ENCODE measurements at places on chromosomes 2 and 18.

- DNase-seq, result no peak
Measured at GRCh38 chr2:64348386-64349130, 105.4 kb upstream of the LGALSL start.

DNA sequence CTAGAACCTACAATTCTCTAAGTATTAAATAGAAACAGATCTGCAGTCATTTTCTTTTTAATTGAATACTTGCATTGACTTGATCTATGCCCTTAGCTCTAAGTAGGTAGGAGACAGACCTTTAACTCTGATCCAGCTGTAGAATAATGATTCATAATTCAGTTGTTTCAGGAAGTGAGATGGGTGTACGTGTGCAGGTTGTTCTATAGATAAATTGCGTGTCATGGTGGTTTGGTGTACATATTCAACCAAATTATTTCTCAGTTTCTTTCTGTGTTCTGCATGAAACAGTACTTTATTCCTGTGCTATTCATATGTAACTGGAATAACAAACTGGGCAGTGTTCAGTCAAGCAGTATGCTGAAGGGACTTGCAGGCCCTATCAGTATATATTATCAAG is 34.3 kb upstream of the CD226 start:
- DNase-seq, result no peak

GRCh38 chr2:209074711-209075110 is 349.1 kb upstream of the MAP2 start:
- no peak for DNase-seq

DNA sequence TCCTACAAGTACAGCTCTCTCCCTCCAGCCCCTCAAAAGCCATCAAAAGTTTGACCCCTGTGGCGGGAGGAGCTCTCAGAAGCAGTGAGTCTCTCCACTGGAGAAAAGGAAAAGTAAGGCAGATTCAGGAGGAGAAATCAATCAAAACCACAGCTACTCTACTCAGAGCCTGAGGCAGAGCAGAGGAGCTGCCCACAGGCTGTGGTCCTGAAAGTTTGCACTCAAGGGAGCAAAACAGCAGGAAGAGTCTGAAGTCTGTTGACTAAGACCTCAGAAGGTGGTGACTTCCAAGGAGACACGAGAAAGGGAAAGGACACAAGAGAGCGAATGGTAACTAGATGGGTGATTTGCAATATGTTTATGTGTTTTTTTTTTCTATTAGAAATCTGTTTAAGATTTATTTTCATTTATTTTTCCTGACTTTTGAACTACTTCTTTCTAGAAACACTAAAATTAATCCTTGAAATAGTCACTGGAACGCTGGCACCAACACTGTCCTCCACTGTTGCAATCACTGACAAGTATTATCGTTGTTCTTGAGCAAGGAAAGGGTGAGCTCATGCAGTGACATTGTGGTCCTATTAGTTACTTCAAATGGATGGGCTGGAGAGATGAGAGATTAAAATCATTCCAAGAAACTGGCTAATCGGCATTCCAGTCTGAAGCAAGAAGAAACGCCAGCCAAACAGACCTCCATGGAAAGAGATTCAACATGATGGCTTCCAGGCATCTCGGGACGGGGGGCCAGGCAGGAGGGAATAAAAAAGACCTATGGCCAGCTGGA is 35.8 kb downstream of the PID1 start:
- DNase-seq, result no peak

- DNase-seq, result no peak
Measured at GRCh38 chr2:8080063-8080462, 601.8 kb upstream of the ID2 start.

DNA sequence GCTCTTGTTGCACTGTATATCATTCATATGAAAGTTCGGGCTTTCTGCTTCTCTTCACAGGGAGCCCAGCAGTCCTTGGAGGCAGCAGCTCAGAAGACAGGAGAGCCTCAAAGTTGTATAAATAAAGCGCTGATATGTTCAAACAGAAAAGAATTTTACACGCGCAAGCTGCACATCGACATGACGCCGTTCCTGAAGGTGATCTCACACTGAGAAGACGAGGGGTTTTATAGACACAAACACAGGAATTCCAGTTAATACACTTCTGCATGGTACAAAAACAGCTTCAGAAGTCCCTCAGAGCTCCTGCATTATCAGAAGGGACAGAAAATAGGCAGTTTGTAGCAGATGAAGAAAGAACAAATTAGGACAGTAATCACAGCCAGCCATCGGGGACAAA is 81.6 kb downstream of the KIAA2012 start:
- no peak for DNase-seq

GRCh38 chr18:46109386-46109785 is 5.2 kb downstream of the HAUS1 start:
- no peak for DNase-seq

DNA sequence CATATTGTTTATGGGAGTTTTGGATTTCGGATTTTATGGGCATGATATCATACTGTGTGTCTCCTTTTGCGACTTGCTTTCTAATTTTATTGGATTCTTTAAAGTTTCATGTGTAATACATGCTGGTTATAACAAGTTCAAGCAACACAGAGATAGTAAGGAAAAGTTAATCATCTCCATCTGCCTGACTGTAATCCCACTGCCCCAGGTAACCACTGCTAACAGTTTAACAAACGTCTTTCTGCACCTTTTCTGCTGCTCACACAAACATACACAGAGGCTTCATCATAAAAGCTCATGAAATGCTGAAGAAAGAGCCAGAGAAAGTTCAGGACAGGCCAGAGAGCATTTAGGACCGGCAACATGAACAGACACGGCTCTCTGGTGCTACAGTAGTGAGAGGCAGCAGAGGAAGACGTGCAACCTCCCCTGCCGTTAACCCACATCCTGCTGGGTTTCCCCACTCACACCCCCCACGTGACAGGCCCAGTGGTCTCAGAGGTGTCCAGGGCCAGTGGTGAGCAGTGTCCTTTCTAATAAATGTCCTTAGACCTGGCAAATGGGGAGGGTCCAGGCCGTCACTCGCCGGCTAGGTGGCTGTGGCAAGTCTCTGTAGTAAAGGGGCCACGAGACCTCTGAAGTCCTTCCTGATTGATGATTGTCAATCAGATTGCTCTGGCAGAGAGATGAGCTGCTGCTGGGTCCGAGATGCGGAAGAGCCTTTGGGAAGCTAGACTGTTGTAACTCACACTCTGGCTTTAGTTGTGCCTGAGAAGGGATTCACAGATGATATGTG is 43.0 kb upstream of the SLC1A4 start:
- DNase-seq, result no peak

- no peak for DNase-seq
Measured at GRCh38 chr2:196079052-196079451, 10.4 kb upstream of the DNAH7 start.

DNA sequence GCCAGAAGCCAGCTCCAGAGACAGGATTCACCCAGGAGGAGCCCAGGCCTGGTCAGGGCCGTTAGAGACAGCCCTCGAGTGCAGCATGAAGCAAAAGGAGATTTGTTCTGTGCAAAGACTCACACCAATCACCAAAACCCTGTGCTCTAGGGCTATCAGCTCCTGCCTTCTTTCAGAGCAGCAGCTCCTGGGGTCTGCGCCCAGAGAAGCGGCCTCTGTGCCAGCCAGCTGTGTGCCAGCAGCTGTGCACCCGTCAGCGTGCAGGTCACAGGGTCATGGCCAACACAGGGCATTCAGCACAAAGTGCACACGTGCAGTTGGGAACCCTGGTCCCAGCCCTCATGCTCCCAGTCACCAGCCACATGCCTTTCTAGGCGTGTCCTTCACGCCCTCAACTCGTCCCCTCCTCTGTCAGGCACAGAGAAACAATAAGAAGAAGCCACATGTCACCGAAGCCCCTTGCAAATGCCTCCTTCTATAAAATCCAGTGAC is 49.3 kb downstream of the ZNF516 start:
- DNase-seq, result no peak

DNA sequence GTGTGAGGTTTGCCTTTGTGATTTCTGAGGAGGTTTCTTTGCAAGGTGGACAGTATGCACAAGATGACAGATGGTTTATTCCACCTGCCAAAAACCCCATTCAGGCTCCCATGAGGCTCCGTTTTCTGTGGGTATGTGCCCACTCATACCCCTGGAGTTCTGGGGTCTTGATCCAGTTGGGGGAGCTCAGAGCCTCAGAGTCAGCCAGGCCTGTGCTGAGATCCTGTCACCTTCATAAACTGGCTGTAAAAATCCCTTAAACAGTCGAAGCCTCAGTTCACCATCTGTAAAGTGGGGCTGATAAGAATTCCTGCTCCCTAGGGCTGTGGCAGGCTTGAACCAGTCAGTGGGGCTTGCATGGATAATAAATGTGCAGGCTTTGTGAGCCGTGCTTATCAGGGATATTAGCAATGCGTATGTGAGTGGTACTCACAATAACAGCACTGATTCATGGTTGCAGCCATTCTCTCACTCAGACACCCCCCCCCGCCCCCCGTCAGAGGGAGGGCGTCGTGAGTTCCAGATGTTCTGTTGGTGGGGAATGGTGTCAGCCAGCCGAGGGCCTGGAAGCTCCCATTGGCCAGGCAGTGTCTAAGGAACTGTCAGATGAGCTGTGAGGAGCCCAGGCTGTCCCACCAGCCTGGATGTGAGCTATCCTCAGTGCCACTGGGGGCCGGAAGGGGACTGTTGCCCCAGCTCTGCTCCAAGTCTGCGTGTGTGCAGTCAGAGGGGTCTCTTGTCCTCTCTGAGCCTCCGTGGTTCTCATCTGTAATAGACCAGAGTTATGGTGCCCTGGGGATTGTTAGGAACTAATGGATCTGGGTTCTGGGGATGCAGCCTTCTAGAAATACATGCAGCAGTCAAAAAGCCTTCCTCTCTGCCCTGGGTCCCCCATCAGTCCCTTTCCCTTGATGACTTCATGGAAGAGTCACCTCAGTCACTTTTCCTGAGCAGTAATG is 51.7 kb downstream of the KCNIP3 start:
- no peak for DNase-seq

DNA sequence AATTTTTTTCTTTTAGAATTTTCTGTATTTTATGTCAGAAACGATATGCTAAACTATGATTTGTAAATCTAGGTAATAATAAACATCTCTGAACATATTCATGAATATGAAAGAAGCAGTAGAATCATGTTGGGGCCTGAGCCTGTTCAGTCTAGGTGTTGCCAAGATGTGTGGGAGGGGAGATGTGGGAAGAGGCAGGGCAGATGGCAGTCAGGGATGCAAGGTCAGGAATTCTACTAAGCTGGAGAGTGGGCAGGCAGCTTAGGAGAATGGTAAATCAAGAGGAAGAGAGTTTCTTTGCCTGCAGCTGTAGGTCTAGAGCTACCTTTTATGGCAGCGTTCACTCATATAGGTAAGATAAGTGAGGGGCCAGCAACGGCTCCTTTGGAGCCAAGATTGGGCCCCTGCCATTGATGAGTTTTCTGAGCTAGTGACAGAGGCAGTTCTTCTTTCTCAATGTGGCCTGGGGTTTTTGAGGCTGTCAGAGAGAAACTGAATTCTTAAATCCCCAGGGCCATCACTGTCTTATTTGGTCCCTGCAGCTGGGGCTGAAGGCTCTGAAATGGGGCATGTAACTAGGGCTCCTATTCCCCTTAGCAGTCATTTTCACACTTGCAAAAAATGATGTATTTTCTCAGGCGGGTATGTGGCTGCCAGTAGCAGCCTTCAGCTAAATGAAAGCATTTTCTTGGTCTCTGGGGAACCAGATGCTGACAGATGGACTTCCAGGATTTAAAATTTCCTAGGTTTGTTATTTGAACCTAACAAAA is 232.8 kb downstream of the PIK3C3 start:
- DNase-seq, result no peak

GRCh38 chr18:60246606-60247005 is 126.0 kb downstream of the MC4R start:
- no peak for DNase-seq

DNA sequence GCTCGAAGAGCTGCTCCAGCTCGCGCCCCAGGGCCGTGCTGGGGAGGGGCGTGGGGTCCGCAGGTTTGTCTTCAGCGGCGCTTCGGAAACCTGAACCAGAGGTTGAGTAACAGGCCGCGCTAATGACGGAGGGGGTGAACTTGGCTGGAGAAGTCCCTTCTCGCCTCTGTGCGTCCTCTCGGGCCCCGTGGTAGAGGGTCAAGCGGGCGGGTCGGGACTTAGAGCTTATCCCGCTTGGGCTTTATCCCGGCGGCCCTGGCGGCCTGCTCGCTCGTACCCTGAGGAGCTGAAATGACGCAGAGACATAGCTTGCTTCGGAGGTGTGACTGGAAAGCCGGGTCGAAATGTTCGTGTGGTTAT is 479 bp downstream of the RNMT start:
- no peak for DNase-seq

GRCh38 chr2:232900811-232901735 is 31.0 kb downstream of the SNORC start:
- no peak for DNase-seq

DNA sequence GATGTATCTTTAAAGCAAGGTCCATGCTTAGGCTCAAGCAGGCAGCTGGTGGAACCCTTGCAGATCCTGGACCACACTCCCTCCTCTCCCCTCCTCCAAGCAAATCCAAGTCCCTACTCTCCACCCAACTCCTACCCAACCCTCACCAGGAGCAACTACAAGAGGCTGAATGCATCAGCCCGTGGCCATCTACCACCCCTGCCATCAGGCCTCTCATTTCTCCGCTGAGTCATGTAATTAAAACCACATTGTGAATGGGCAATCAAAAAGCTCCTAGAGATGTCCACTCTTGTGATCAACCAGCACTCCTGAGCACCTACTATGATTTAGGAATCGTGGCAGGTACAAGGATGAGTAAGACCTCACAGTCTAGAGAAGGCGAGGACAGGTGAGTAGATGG is 142.2 kb upstream of the CAPN13 start:
- no peak for DNase-seq

DNA sequence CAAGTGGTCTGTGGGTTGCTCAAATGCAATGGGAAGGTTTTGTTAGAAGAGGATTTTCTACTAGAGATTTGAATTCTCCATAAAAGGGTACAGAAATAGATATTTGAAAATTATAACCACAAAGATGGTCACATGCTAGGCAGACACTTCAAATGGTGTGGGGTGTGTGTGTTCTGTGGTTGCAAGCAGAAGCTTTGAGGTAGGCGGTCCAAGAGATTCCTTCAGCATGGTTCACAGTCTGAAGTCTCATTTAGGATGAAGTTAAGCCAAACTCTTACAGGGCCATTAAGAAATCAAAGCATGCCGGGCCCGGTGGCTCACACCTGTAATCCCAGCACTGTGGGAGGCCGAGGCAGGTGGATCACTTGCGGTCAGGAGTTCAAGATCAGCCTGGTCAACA is 38.3 kb upstream of the RMDN2 start:
- DNase-seq, result no peak

DNA sequence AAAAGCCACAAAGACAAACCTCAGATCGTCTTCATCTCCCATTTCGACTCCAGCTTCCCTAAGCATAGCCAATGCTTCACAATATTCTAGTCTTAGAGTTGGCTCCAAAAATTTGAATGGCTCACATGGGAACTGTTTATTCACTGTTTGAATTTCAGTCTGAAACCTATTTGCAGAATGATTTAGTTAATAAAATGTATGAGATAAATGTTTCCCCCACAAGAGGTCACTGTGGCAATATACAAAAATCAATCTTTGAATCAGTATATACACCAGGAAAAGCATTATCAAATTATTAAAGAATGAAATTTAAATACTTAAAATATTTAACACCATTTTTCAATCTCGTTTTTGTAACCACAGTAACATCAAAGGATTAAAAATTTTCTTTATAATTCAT is 40.0 kb upstream of the MCM6 start:
- peak; percentile 69 for DNase-seq
